Type B pancreatic cell (in vitro differentiated cells): ENCODE measurements at places on chromosomes 13 and 19.
A peak's percentile ranks its signal among the peaks of the same experiment; 100 is the strongest.

GRCh38 chr19:12647490-12648071, 19.0 kb downstream of the MAN2B1 start:
- DNase-seq, result no peak

GRCh38 chr19:41192574-41193429, at the start of gene CYP2S1:
Gene CYP2S1 (plus strand): TSS chr19:41193219. CDS start chr19:41193265, 46 bp downstream.
- DNase-seq, result no peak

DNA sequence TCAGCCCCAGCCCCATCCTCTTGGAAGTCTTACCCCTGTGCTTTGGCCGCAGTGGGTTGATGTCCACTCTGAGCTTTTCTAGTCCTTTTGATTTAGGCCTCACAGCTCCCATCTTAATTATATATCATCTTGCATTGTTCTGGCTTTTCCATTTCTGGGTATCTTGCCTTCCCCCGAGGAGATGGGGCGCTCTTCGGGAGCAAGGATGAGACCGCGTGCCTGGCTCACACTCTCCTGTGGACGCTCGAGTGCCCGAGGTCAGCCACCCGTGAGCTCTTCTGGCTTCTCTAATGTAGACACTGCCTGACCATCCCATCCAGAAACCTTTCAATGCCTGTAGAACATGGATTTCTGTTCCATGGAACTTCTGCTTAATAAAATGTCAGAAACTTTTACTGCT, 53.5 kb upstream of the GPR183 start:
- no peak for DNase-seq

DNA sequence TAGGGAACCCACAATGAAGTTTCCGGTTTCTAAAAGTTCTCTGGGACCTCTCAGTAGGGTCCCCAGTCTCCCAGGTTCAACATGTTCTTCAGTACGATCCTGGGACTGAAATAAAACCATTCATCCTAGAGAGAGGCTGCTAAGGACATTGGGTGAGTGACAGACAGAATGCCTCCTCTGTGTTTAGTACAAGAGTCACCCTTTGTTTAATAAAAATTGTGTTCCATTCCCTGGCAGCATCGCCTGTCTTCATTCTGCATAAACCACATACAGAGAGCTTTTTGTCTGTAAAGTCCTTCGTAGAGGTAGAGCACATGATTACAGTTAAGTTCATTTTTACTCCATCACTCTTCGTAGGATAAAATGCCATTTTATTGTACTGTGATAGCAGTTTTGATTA, 95.3 kb upstream of the GPR12 start:
- DNase-seq, result no peak

DNA sequence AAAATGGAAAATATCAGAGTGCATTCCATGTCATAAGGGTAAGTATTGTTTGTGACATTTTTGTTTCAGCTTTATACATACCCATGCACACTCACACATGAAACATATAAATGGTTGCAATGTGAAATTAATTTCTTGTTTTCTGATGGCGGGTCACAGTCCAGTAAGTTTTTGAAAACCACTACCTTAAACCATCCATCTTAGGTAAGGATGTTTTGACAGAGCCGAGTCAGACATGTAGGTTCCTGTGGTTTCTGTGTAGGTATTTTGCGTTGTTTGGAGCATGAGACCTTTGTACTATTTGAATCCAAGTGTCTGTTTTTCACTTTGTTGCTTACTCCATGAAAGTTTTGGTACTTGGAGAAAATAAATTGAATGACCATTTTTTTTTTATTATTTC, 121.7 kb downstream of the B3GLCT start:
- DNase-seq, result no peak

- DNase-seq, result no peak
Observed at GRCh38 chr13:60757501-60758215, 360.6 kb downstream of the TDRD3 start.

- no peak for DNase-seq
Observed at GRCh38 chr19:31175564-31176348, 173.5 kb downstream of the TSHZ3 start.

- peak; percentile 55 for DNase-seq
Observed at GRCh38 chr13:111516712-111517640, 196.5 kb downstream of the TEX29 start.

- no peak for DNase-seq
Observed at GRCh38 chr13:105904034-105904742, 631.3 kb downstream of the EFNB2 start.

DNA sequence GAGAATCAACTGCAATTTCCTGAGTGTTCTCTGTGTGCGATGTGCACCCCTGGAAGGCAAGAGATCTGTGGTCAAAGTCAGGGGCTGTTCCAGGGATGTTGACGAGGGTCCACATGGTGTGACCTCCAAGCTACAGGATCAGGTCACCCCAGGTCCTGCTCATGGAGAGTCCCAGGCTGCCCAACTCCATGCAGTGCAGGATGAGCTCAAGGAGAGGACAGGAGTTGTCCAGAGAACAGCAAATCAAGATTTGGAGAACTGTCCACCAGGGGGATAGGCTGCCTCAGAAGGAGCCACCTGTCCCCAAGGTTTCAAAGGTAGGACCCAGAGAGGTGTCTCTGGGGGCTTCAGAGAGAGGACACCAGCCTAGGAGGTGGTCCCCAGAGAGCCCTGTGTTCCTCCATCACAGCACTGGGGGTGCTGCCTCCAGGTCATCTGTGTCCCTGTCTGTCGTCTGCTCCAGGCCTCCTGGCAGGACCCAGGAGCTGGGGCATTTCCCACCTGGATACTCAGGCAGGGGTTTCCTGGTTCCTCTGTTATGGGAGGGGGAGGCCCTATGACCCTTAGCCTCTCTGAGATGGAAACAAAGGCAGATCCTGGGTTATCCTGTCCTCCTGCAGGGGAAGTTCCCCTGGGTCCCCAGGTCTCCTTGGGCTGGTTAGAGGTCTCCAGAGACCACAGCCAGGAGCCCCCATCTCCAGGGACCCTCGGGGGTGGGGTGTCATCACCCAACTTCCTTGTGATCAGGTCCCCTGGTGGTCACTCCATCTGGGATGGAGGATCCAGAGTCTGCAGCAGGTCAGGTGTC, 2.1 kb upstream of the CEACAM7 start:
- DNase-seq, result no peak

GRCh38 chr13:96181911-96182310, 92.0 kb downstream of the HS6ST3 start:
- DNase-seq, result no peak

DNA sequence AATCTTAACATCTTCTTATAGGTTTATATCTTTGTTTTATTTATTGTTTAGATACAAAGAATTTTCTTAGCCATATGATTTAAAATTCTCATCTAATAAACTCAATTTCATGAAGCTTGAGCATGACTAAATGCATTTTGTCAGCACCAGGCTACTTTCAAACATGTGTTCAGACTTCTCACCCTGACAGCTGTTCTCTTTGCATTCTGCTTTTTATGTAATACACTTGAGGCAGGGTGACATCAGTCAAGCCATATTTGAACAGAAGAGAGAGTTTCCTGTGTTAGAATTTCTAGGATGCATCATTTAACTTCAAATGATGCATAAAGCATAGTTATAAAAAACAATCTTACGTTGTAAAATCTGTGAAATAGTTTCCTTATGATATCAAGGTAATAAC, 1295.1 kb upstream of the PCDH20 start:
- DNase-seq, result no peak

DNA sequence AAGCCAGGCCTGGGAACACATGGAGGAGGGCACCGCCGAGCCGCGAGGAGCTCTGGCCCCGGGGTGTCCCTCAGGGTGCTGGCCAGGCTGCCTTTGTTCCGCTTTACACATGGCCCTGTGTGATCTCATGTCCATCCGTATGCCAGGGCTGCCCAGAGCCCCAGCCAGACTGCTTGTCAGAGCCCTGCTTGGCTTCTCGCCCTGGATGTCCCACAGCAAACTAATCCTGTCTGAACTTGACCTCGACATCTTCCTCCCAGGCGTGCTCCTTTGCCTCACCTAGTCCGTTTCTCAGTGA, 14.3 kb downstream of the BCKDHA start:
- DNase-seq, result no peak

GRCh38 chr19:19651076-19651475, 7.6 kb upstream of the GMIP start:
- DNase-seq, result no peak

GRCh38 chr19:48989701-48990291, 3.3 kb downstream of the GYS1 start:
- DNase-seq, result no peak

DNA sequence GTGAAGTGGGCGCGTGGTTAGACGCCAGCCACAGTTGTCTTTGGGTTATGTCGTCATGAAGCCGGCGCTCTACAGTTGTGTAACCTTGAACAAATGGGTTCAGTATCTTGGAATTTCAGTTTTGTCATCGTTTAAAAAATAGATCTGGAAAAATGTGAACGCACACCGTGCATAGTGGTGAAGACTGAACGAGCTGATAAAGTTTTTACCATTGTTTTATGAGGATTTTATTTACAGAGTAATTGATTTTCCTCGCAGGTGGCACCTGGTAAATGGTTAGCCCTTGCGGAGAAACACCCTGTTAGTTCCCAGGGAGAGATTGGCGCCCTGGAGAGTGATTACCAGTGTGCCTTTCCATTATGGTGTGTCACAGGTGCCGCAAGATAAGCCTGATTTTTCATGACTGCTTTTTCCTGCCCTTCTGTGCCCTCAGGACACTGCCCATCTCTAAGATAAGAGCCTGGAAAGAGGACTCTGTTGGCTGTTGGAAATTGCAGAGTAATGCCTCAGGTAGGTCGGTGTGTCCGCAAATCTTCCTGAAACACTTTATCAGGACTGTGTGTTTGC, 577 bp downstream of the ZNF181 start:
- no peak for DNase-seq

DNA sequence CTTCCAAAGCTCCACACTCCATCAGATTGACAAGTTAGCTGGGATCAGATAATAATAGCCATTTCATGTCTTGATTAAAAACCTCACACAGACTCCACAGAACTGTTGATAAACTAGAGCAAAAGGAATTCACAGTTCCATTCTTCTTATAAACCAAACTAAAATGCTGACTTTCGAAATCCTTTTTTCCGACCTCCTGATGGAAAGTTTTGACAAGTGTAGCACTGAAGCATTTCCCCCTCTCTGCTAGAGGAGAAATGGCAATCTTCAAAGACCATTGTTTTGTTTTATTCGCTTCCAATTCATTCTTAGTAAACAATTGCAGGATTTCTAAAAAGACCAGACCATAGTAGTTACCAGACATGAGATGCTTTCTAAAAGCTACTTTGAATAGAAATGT, 58.8 kb downstream of the COL4A2 start:
- no peak for DNase-seq

DNA sequence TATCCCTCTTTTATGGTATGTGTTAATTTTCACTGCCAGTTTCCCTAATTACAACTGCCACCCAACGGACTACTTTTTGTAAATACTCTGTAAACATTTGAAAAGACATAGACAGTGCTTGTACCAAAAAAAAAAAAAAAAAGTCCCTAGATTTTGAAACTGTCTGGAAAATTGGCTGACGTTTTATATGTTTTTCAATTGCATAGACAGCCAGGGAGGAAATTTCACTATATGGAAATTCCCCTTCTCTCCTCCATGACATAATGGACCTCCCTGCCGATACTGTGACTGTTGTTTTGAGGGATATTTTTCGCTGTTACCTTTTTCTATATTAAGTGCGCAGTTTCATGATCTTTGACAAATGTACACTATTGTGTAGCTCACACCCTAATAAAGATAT, 43.4 kb downstream of the C13orf42 start:
- no peak for DNase-seq

DNA sequence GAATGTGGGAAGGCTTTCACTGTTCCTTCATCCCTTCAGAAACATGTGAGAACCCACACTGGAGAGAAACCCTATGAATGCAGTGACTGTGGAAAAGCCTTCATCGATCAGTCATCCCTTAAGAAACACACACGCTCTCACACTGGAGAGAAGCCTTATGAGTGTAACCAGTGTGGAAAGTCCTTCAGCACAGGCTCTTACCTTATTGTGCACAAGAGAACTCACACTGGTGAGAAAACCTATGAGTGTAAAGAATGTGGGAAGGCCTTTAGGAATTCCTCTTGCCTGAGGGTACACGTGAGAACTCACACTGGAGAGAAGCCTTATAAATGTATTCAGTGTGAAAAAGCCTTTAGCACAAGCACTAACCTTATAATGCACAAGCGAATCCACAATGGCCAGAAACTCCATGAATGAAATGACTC, 18.6 kb downstream of the ZNF177 start:
- DNase-seq, result no peak

DNA sequence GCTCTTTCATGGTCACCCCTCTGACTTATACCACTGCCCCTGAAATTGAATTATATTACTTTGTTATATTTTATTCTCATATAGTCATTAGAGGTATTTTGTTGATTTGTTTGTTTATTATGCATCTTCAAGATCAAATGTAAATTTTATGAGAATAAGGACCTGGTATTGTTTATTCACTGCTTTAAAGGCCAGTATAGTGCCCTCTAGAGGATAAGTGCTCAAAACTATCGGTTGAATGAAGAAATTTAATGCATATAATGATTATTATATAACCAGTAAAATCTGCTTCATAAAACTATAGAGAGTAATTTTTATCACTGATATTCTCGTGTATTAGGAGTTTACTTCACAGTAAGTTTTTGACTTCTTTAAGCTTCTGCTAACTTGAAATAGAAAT, 1401.9 kb downstream of the SLITRK1 start:
- no peak for DNase-seq

GRCh38 chr13:103033999-103034398, 32.2 kb downstream of the SLC10A2 start:
- DNase-seq, result no peak
